Activated T-cell treated with anti-CD3 and anti-CD28 coated beads, Interleukin-2, amount 50 U/mL, for 72 hours (primary cell): ENCODE measurements at places on chromosomes 13 and 19. TPM values are rescaled to one million over a fixed set of nuclear protein-coding genes. Genes with fewer than 3 reads are reported as not detected.

GRCh38 chr19:3333662-3334061, 32.7 kb upstream of the NFIC start:
- no peak overlapping the region for H3K4me3 ChIP-seq
- H3K36me3 ChIP-seq: no peaks in the 10 kb centered on the region
- H3K27me3 ChIP-seq: no peaks in the 10 kb centered on the region
- H3K27ac ChIP-seq: no peak overlapping the region
- H3K4me1 ChIP-seq: peaks cover 3% of the 10 kb centered on the region

DNA sequence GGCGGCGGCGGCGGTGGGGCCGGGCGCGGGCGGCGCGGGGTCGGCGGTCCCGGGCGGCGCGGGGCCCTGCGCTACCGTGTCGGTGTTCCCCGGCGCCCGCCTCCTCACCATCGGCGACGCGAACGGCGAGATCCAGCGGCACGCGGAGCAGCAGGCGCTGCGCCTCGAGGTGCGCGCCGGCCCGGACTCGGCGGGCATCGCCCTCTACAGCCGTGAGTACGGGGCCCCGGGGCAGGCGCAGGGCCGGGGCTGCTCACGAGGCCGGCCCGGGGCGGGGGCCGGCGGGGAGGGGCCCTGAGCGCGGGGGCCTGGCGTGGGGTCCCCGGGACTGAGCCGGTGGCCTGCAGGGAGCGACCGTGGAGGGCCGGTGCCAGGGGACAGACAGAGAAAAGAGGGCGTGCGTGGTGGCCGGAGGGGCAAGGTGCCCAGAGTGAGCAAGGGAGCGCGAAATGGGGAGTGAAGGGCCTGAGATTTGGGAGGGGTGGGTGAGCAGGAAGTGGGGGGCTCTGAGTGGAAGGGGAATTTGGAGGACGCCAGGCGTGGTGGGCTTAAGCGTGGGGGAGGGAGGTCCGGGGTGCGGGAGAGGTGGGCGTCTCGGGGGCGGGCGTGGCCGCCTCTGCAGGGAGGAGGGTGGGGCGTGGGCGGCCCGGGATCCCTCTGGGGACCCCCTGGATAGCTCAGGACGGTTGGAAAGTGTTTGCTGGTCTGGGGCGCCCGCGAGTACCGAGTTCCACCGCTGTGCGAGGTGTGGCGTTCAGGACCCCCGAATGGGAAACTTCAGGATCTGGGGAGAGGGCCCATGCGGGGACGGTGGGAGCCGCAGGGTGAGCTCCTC, 575 bp downstream of the CARM1 start:
- peak overlapping the region; percentile 36 for H3K27ac ChIP-seq
- peak; percentile 54 for DNase-seq
- peak overlapping the region; percentile 98 for H3K4me3 ChIP-seq
- no peaks in the 10 kb centered on the region for H3K27me3 ChIP-seq
- peaks cover 49% of the 10 kb centered on the region for H3K4me1 ChIP-seq

- no peak overlapping the region for H3K4me3 ChIP-seq
- H3K27me3 ChIP-seq: no peaks in the 10 kb centered on the region
- no peak for DNase-seq
- no peak overlapping the region for H3K27ac ChIP-seq
- H3K4me1 ChIP-seq: peaks cover 21% of the 10 kb centered on the region
- no peaks in the 10 kb centered on the region for H3K36me3 ChIP-seq
Measured at GRCh38 chr19:44607049-44607448, 6.3 kb upstream of the IGSF23 start.

- H3K4me3 ChIP-seq: no peak overlapping the region
- H3K36me3 ChIP-seq: no peaks in the 10 kb centered on the region
- H3K27ac ChIP-seq: no peak overlapping the region
- DNase-seq: no peak
Measured at GRCh38 chr13:66995203-66995611, 234.9 kb downstream of the PCDH9 start.

DNA sequence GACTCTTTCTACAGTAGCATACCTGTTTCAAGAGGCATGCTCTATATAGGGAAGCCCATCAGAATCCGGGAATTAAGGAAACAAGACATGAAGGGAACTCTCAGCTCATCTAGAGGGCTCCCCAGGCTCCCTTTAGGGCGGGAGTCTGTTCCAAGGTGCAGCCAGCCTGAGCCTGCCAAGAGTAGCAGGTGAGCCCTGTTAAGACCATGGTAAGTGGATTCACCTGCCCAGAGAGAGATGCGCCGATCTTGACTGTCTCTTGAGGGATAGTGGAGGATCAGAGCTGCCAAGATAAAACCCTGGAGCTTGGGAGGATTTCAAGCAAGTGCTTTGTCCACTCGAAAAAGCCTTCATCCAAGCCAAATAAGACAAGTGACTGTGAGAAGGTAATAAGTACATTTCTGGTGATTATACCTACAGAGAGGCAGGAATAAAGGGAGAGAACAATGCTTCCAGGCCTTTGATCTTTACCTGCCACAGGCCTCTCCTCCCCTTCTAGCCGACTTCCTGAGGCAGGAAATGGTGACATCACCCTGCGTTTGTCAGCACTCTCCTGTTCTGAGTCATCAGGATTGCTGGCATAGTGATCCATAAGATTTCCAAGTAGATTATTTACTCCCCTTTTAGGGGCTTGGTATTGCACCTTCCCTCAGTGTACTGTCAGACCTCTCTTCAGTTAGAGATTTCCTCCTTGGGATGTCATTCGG, 31.5 kb downstream of the KLF5 start:
- no peak for DNase-seq
- H3K36me3 ChIP-seq: no peaks in the 10 kb centered on the region
- no peak overlapping the region for H3K4me3 ChIP-seq

DNA sequence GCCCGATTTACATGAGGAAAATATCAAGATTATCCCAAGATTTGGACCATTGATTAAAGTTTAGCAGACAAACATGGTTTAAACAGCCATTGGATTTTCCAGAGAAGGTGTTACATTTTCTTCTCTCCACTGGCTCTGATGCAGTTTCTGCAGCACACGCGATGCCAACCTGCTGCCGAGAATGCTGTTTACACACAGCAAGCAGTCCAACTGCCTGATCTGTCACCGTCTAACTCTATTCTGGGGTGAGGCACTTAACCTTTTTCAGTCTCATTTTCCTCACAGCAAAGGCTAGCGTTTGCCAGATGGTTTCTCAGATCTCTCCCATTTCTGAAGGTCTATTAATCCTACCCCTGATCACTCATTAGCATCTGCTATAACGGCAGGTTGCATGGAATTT, 763.5 kb upstream of the GPC6 start:
- H3K27me3 ChIP-seq: no peaks in the 10 kb centered on the region
- H3K4me3 ChIP-seq: no peak overlapping the region
- DNase-seq: no peak
- no peak overlapping the region for H3K27ac ChIP-seq

DNA sequence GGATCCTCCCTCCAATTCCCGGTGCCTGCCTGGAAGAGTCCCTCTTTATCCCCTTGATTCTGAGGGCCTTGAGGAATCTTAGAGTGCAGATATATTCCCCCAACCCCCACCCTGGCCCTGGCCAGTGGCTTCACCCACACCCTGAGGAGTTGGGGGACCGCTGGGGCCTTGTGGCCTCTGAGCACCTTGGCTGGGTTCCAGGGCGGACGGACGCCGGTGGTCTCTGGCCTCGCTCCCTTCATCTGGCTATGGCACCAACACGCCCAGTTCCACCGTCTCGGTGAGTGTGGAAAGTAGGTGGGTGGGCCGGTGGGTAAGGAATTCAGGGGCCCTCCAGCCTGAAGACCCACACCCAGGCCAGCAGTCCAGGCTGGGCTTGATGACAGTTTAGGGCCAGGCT, 5.0 kb downstream of the MAST1 start:
- DNase-seq: no peak
- no peak overlapping the region for H3K4me3 ChIP-seq
- peaks cover 5% of the 10 kb centered on the region for H3K36me3 ChIP-seq
- peaks cover 43% of the 10 kb centered on the region for H3K4me1 ChIP-seq

GRCh38 chr13:56166864-56167263, 973.9 kb upstream of the PRR20A start:
- no peaks in the 10 kb centered on the region for H3K27me3 ChIP-seq
- no peak for DNase-seq

GRCh38 chr13:113612607-113613006, 28.1 kb downstream of the TFDP1 start:
- H3K27ac ChIP-seq: no peak overlapping the region
- no peak overlapping the region for H3K4me3 ChIP-seq
- H3K4me1 ChIP-seq: peaks cover 13% of the 10 kb centered on the region

GRCh38 chr19:46629546-46630025, 4.7 kb upstream of the PTGIR start:
- no peak for DNase-seq
- no peak overlapping the region for H3K4me3 ChIP-seq
- H3K27me3 ChIP-seq: no peaks in the 10 kb centered on the region
- peaks cover 31% of the 10 kb centered on the region for H3K4me1 ChIP-seq
- peaks cover 3% of the 10 kb centered on the region for H3K36me3 ChIP-seq
- H3K27ac ChIP-seq: no peak overlapping the region

The SPACA4 gene
- total RNA-seq: not detected

The NXNL1 gene
- total RNA-seq: not detected

The RASIP1 gene
- total RNA-seq: 0.53 TPM

The TMEM221 gene
- total RNA-seq: not detected

The SCN1B gene
- total RNA-seq: 2.7 TPM

The ZNF443 gene
- total RNA-seq: 4.8 TPM

The CHST8 gene
- total RNA-seq: not detected

The ICAM5 gene
- total RNA-seq: 3.8 TPM

The SHFL gene
- 55.0 TPM for total RNA-seq
